Caco-2 (cell line): ENCODE measurements at places on chromosomes 1 and 21. TPM values are rescaled to one million over a fixed set of nuclear protein-coding genes. Genes with fewer than 3 reads are reported as not detected.

DNA sequence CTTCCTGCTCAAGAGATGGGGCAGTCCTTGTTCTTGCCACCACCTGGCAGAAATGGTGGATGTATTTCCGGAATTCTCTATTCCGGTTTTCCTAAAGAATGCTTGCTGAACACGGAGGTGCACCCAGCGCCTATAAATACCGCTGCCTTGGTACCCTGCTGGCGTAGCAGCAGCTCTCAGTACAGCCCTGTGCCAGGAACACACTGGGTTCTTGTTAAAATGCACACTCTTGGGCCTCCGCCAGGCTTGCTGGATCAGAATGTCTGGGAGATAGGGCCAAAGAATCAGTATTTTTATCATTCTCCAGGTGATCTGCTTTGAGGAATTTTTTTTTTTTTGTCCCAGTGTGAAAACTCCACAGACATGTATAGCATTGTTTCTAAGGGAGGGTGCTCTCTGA, 54.2 kb downstream of the IGSF5 start:
- no peak for DNase-seq

GRCh38 chr1:108858230-108858950, 1.5 kb upstream of the AKNAD1 start:
- no peak for DNase-seq

GRCh38 chr1:94599095-94599813, 57.7 kb upstream of the F3 start:
- peak; percentile 45 for DNase-seq

DNA sequence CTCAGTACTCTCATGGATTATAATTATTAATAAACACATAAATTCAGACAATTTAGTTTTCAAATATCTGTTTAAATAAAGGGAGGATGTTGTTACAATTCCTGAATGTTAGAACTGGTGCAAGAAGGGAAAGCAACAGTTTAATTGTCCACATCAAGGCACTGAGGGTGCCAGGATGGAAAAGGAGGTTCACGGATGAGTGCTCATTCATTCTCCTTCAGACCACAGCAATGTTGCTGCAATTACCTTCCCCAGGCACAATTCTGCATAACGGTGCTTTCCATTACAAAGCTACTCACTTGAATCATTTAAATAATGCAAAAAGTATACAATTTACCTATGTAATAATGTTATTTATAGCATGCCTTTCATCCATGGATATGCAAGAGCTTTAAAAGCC, 52.3 kb upstream of the COG2 start:
- no peak for DNase-seq

DNA sequence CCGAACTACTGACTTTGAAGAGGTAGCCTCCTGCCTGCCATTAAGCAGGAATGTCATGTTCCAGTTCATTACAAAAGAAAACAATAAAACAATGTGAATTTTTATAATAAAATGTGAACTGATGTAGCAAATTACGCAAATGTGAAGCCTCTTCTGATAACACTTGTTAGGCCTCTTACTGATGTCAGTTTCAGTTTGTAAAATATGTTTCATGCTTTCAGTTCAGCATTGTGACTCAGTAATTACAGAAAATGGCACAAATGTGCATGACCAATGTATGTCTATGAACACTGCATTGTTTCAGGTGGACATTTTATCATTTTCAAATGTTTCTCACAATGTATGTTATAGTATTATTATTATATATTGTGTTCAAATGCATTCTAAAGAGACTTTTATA, 159.8 kb upstream of the SGIP1 start:
- no peak for DNase-seq

DNA sequence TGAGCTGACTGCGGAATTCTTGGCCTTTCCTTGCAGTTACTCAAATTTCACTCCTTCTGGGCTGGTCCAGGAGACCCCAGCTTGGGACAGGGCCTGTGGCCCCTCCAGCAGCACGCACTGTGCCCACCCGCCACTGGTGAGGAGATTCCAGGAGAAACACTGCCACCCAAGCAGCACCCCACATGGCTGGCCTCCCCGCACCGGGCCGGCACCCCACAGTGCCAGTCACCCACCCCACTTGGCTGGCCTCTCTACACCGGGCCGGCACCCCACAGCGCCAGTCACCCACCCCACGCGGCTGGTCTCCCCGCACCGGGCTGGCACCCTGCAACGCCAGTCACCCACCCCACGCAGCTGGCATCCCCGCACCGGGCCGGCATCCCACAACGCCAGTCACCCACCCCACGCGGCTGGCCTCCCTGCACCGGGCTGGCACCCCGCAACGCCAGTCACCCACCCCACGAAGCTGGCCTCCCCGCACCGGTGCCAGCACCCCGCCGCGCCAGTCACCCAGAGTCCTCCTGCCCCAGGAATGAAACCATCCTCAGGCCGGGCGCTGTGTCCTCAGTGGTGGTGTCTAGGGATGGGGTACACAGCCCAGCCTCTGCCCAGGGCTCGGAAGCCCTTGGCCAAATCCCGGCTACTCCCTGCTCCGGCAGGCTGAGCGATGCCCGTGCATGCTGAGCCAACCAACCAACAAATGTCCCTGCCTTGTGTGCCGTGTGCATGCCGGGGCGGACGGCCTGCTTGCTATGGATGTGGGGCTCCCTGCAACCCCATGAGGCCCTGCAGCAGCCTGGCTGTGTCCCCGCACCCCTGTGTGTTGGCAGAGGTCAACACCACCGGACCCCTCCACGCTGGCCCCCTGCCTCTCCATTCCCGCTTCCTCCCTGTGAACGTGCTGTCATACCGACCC, 38.6 kb upstream of the TSPEAR start:
- DNase-seq: no peak

DNA sequence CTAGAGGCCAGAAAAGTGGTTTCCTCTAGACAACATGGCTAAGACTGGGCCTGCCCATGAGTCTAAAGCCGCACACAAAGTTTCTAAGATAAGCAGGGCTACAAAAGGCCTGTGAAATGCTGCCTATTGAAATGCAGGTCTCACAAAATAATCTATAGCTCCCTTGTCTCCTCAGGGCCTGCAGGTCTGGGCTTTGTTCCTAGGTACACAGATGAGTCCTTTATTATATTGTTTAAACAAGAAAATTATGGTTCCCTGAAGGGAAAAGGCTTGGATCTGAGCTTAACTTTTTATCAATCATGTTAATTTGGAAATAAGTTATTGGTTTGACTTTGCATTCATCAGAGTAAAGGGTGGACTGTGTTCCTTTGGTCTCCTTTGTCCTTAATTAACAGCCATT, 413.4 kb upstream of the BEND5 start:
- DNase-seq: no peak

- peak; percentile 72 for DNase-seq
These were observed 41.0 kb upstream of the HAO2 start for GRCh38 chr1:119327450-119328155.

GRCh38 chr1:2597441-2598328, 11.1 kb downstream of the PRXL2B start:
- no peak for DNase-seq

DNA sequence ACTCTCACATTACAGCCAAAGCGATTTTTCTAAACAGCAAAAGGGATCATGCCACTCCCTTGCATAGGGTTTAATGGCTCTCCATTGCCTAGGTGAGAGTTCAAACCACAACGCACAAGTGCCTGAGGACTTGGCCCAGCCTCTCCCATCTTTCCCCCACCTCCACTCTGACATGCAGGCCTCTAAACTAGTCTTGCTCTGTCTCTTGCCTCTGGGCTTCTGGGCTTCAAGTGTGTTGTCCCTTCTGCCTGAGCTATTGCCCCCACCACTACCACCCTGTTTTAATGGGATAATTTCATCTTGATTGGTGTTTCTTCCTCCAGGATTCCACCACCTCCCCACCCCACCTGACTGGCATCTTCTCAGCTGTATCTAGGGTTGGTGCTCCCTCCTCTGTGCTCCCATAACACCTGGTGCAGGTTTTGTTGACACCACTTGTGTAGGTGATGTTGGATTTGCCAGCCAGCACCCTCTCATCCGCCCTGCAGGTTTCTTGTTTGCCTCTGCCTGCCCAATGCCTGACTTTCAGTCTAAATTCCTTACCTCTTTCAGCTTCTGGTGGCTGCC, 2.7 kb upstream of the ZBTB21 start:
- no peak for DNase-seq

- no peak for DNase-seq
These were observed 48.7 kb downstream of the ELAPOR1 start for GRCh38 chr1:109162626-109163025.

GRCh38 chr1:166980818-166981217, 5.5 kb upstream of the ILDR2 start:
- DNase-seq: no peak

DNA sequence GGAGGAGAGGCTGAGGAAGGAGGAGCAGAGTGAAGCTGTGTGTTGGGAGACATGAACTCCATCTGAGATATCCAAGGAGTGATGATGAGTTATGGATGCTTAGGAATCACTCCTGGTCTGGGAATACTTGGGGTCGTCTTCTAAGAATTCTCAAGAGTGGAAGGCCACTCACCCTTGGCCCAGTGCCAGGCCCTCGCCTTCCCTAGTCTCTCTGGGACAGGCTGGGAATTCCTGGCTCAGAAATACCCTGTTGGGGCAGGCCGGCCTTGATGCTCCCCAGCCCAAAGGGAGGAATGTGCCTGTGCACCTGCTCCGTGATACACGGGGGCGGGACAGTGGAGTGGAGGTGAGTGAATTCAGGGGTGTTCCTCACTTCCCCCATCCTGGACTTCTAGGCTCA, 12.6 kb upstream of the LMNA start:
- DNase-seq: no peak

GRCh38 chr1:86423873-86424272, at the start of gene CLCA2:
CLCA2 (plus strand) TSS chr1:86424171; CDS start chr1:86424248, 77 bp downstream.
- DNase-seq: no peak

DNA sequence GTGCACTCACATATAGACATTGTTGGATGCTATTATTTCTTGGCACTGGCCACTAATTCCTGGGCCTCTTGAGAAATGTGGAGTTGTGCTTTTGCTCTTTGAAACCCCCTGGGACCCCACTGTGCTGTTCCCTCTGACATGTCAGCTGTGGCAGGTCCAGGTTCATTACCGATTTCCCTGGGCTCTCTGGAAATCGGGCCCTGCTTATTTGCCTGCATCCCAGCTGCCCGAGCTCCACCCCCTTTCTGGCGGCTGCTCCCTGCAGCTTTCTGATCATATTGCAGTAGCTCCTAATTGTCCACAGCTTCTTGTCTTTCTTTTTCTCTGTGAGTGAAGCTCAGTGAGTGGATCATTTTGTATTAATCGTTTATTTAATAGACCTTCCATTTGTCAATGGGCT, 183.7 kb upstream of the FAM78B start:
- peak; percentile 1 for DNase-seq

- DNase-seq: peak; percentile 57
These were observed 10.5 kb upstream of the SPEN start for GRCh38 chr1:15836772-15837669.

DNA sequence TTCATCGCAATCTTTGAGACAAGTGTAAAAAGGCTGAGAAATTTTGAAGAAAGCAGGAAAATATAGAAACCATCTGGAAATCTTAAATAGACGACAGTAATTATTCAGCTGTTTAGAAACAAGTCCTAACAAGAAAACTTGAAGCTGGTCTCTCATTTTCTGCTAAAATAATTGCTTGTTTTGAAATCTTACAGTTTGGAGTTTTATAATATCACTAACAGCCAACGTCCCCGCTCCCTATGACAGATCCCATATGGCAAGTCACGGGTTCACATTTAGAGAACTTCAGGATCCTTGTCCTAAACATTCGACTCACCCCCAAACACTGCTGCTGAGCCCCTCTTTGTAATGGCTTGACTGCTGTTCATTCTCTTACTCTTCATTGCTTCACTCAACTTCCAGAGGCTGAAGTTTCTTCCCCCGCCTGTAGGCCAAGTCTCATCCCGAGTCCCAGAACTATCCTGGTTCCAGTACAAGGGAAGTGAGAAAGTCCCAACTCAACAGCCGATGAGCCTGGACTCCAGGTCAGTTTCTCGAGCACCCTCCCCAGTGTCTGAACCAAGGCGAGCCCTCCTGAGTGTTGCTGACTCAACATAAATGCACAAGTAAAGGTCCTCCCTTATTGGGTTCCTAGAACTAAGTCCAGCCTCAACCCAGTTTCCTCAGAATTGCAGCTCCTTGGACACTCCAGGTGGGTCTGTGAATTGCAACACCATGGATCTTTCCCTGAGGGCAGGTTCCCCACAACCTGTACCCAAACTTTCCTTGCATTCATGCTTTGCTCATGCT, 93.4 kb upstream of the BACE2 start:
- DNase-seq: no peak

GRCh38 chr1:223180731-223181321, 37.8 kb upstream of the TLR5 start:
- no peak for DNase-seq

DNA sequence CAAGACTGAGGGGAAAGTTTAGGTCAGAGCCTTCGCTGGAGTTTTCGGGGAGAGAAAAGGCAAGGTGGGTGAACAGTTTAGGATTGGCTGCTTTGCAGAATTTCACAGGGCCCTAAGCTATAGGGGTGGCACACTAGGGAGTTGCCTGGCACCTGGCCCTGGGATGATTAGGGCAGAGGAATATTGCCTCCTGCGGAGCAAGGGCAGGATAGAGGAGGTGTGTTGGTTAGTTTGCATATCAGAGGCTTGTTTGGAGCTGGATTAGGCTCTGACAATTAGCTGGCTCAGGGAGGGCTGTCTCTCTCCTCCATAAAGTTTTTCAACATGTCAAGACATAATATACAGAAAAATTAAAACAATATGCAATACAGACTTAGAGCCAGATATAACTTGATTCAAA, 436.4 kb downstream of the DISC1 start:
- DNase-seq: no peak

DNA sequence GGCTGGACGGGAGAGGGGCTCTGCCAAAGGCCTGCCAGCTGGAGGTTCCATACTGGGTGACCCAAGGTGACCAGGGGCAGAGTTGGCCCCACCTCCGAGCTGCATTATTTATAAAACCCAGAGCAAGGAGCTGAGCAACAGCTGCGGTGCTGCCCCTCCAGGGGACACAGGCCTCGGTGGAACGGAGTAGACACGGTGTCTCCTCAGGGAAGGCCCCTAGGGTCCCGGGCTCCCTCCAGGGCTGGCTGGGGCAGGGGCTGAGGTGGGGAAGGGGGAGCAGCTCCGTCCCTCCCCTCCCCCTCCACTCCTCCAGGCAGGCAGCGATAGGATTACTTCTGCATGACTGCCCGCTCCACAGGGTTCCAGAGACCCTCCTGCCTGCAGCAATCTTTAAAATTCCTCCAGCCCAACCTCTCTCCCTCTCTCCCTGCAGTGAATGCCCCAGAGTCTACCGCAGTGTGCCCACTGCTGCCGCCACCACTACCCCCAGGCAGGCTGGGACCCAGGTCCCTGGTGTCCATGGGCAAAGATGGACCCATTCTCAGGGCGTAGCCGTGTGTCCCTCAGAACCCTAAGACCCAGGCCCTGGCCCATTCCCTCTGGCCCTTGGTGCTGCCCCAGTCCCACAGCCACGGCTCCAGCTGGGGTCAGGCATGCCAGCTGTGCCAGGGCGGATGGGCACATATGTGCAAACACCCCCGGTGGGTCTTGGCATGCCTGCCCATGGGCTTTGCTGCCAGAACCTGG, 10.8 kb downstream of the AHDC1 start:
- DNase-seq: no peak

Gene OR10J1
- total RNA-seq: not detected in 2 replicates

Gene VPS13D
- 22.7 and 25.6 TPM in 2 replicates for total RNA-seq

Gene CLCA1
- not detected in 2 replicates for total RNA-seq

Gene TMPRSS3
- total RNA-seq: not detected in 2 replicates

Gene PRDX1
- total RNA-seq: 637 and 684 TPM in 2 replicates

Gene COL6A2
- 8.8 and 11.1 TPM in 2 replicates for total RNA-seq

Gene FCGR2B
- total RNA-seq: not detected in 2 replicates

Gene KRTAP11-1
- total RNA-seq: not detected in 2 replicates

Gene APCS
- not detected in 2 replicates for total RNA-seq

Gene KPRP
- total RNA-seq: not detected in 2 replicates

Gene BTBD8
- 1.1 and 1.3 TPM in 2 replicates for total RNA-seq

Gene RHOU
- total RNA-seq: 17.4 and 18.5 TPM in 2 replicates
